ENCODE measurements at places on chromosomes 3 and 15.
A peak's percentile ranks its signal among the peaks of the same experiment; 100 is the strongest.

DNA sequence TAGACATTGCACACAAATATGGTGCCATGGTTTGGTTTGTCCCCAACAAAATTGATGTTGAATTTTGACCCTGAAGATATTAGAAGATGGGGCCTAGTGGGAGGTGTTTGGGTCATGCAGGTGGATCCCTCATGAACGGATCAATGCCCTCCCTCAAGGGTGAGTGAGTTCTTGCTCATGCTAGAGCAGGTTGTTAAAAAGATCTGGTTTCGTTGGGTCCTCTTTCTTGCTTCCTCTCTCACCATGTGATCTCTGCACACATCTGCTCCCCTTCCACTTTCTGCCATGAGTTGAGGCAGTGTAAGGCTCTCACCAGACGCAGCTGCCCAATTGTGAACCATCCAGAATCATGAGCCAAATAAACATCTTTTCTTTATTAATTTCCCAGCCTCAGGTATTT is 87.8 kb upstream of the MDFIC2 start:
- no peak for DNase-seq

- DNase-seq = no peak
Observed at GRCh38 chr15:95872366-95872771, 458.1 kb upstream of the NR2F2 start.

GRCh38 chr3:53633197-53633787 is 138.9 kb downstream of the CACNA1D start:
- DNase-seq = no peak

GRCh38 chr3:26114851-26115250 is 325.0 kb downstream of the OXSM start:
- no peak for DNase-seq

DNA sequence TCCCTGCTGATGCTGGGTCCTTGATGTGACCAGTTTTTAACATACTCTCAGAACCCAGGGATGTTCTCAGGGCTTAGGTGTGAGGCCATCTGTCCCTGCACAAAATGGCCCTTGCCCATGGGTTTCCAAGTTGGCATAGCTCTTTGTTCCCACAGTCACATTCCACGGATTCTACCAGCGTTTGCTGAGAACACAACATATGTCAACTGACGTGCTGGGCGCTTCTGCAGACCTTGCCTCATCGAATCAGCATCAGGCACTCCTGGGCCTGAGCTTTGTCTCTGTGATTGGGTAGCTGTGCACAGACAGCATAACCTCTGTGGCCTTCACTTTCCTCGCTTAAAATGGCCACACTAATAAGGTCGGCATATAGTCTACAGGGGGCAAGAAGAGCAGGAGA is 69.0 kb downstream of the MGLL start:
- no peak for DNase-seq

GRCh38 chr3:38578551-38578950 is 70.9 kb downstream of the SCN5A start:
- no peak for DNase-seq

DNA sequence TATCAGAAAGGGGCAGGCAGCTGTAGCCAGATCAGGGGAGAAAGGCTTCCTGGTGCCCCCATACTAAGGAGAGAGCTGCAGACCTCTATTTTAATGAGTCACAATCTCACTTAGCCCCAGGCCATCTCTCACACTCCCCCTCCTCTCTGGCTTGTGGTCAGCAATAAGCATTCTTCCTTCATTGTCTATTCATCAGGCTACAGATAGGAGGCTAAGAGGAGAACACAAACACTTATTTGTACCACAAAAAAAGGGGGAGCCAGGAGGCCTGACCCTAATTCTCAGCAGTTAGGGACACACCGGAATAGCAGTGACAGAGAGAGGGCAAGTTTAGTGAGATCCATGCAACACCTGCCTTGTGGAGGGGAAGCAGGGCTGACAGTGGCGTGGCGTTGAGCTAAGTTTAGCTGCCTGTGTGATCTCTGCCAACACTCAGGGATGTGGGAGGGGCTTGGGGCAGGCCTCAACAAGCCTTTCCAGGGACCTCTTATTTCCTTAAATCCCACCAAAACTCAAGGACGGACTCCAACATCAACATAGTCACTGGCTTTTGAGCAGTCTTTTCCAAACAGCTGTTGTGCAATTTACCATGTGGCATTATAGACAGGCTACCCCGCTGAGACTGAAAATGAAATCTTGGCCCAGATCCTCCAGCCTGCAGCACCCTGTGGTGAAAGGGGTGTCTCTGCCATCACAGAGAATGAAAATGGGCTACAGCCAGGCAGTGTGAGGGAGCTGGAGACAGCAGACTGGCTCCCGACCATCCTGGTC is 191.9 kb upstream of the TSC22D2 start:
- DNase-seq = no peak

DNA sequence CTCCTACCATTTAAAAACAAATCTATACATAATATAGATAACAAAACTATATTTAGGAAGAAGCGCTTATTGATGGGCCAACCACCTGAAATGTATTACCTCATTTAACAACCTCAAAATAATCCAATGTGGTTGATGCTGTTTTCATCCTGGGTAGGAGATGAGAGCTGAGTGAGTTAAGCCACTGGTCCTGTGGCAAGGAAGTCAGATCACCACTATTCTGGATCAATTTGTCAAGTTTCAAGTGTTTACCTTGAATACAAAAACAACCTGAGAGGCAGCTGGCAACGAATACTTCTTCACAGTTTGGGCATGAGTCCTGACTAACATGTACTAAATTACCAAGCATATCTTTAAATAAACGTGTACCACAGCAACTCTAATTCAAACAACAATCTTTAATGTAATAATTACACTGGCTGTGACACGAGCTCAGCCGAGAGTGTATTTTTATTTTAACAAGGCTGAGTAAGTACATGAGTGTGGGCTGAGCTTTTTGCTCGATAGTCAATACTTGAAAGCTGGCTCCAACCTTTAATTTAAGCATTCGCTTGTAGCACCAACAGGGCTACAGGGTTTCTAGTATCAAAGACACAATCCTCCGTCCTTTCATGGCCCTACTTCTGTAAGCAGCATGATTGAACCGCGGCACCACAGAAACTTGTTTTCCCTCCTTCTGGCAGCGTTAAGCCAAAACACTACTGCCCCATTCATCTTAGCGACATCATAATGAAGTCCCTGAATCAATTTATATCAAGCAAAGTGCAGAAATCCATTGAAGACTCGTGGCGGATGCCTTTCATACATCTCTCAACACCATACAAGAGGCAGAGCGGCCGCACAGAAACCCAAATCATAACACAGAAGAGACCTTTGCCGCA is 93.8 kb upstream of the ICE2 start:
- DNase-seq = no peak

GRCh38 chr3:123110976-123111615 is 44.3 kb downstream of the PDIA5 start:
- DNase-seq = no peak

- no peak for DNase-seq
Observed at GRCh38 chr3:151412989-151413388, 28.4 kb upstream of the P2RY12 start.

DNA sequence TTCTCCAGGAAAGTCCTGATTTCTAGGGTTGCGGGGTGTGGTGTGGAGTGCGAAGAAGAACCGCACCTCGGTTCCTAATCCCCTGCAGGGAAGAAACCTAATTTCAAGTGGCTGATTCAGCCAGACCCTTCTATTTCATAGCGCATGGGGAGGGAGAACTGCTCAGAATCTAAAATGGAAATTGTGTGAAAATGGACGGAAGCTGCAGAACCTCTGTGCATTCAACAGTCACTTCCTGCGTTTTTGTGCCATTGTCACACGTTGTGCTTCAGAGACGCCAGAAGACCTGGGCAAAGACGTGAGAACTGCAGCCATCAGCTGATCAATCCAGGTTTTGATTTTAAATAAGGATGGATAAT is 1.2 kb downstream of the SIDT1 start:
- DNase-seq = peak; percentile 65

GRCh38 chr3:71478568-71478967 is 105.0 kb downstream of the FOXP1 start:
- DNase-seq = peak; percentile 71

DNA sequence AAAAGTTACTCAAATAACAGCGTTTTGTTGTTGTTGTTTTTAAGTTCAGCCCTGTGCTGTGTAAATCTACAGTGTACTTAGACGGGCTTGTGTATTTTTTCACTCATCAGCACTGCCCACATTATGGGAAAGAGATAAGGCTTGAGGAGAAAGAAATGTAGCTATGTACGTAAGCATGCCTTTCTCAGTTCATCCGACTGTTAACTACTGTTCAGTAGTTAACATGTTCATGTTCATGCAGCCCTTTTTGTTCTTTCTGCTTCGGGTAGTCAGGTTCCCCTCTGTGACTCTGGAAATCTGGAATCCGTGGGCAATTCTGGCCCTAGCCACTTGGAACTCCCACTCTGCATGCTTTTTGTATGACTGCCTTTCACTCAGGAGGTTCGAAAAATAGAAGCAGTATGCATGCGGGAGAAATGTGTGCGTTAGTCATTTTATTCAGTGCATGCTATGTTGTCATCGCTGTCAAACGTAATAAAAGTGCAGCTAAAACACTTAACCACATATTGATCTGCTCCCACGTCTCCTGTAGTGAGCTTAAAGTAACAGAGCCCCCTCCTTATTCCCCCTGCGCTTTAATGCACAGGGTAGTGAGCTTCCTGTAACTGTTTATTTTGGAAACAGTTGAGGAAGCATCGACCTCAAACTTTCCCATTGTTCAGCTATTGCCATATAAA is 283.1 kb upstream of the NR2F2 start:
- no peak for DNase-seq

- DNase-seq = no peak
Observed at GRCh38 chr3:10437995-10438901, 67.1 kb downstream of the ATP2B2 start.

GRCh38 chr3:46565607-46566039 is 479 bp downstream of the LRRC2 start:
- DNase-seq = no peak

GRCh38 chr3:50525987-50526386 is 22.6 kb upstream of the CACNA2D2 start:
- DNase-seq = peak; percentile 55

DNA sequence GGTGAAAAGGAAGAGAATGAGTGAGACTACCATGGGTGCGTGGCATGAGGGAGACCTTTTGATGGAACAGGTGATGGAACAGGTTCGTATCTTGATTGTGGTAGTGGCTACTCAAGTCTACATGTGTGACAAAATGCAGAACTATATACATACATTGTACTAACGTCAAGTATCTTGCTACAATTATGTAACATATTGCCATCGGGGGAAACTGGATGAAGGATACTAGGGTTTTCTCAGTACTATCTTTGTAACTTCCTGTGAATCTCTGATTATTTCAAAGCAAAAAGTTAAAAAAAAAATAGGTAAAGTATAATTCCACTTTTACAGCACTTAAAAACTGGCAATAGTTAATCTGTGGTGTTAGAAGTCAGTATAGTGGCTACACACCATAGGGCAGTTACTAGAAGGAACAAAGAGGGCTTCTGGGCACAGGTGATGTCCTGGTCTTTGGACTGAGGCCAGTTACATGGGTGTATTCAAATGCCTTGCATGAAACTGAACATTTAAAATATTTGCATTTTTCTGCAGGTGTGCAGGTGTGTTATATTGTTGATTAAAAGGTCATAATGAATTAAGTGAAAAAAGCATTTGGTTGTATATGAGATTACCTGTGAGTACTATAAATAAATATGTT is 61.4 kb downstream of the LRRK1 start:
- DNase-seq = no peak

GRCh38 chr3:126124896-126125295 is 41.0 kb upstream of the SLC41A3 start:
- no peak for DNase-seq

DNA sequence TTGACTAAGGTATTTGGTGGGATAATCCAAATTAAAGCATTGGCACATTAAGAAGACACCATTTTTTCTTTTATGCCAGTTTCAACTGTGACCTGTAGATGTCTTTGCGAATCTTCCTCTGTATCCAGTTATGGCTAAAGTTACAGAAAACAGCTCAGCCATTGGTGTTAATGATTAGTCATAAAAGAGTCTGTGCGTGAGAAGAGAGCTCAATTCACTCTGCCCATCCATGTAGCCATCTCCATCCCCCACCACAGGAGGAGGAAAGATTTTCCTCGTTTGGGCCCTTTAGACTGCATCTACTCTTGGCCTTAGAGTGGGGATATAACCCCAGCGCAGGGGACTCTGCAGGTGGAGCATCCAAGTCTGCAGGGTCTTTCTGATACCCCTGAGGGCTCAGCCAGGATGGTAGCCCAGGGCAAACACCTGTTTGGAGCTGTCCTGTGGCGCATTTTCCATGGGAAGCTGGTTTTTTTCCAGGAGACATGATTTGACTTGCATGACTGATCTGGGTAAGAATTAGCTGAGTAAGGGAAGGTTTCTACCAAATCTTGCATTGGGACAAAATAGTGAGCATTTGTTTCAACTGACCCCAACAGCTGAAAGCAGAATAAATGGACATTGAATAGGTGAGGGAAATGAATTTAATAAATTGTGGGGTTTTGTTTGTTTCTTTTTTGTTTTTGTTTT is 29.5 kb downstream of the NANOGP8 start:
- no peak for DNase-seq

DNA sequence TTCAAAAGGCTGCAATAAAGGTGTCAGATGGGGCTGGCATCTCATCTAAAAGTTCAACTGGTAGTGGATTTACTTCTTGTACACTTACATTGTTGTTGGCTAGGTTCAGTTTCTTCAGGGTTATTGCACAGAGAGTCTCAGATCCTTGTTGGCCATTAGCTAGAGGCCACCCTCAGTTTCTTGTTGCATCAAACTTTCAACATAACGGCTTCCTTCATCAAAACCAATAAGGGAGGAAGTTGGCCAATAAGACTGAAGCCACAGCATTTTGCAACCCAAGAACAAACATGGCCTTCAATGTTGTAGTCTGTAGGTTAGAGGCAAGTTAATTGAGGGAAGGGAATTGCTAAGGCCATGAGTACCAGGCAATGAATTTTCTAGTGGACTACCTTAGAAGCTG is 218.0 kb downstream of the ZBBX start:
- no peak for DNase-seq

DNA sequence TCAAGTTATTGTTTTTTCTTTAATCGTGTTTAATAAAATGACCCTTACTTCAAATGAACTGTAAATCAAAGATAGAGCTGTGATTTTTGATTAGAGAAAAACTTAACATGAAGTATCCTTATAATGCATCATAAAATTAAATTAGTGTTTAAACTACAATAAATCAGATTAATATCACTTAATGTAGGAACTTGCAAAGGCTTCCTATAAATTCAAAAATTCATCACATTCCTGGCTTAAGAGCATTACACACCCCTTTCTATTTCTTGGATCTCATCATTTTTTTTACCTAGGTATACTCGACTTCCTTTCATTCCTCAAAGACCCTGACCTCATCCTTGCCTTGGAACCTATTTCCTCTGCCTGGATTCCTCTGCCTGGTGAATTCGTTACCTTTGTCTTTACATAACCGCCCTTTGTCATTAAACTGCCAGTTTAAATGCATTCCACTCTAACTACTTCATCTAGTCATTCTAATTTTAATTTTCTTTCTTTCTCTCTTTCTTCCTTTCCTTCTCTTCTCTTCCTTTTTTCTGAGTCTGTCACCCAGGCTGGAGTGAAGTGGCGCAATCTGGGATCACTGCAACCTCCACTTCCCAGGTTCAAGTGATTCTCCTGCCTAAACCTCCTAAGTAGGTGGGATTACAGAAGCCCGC is 1244.5 kb downstream of the OTOL1 start:
- DNase-seq = no peak

Data from CD4-positive, alpha-beta T cell treated with Interleukin-4 for 1 hour (primary cell).